ENCODE measurements at places on chromosomes 11 and 22. TPM values are rescaled to one million over a fixed set of nuclear protein-coding genes. Genes with fewer than 3 reads are reported as not detected.

GRCh38 chr22:18110954-18111758 lies 547 bp downstream of the TUBA8 start:
- H3K27me3 ChIP-seq, result no peaks in the 10 kb centered on the region
- H3K4me1 ChIP-seq, result peaks cover 4% of the 10 kb centered on the region
- no peaks in the 10 kb centered on the region for H3K36me3 ChIP-seq
- DNase-seq, result no peak

GRCh38 chr22:37241351-37242142 lies 2.5 kb downstream of the RAC2 start:
- DNase-seq, result no peak
- no peaks in the 10 kb centered on the region for H3K36me3 ChIP-seq
- H3K27ac ChIP-seq, result no peak overlapping the region
- H3K27me3 ChIP-seq, result no peaks in the 10 kb centered on the region
- peak overlapping the region; percentile 15 for H3K4me3 ChIP-seq

- no peaks in the 10 kb centered on the region for H3K27me3 ChIP-seq
- no peak overlapping the region for H3K4me3 ChIP-seq
- DNase-seq, result no peak
- H3K4me1 ChIP-seq, result no peaks in the 10 kb centered on the region
- H3K27ac ChIP-seq, result no peak overlapping the region
Measured at GRCh38 chr22:47780281-47780875, 1017.9 kb downstream of the TBC1D22A start.

DNA sequence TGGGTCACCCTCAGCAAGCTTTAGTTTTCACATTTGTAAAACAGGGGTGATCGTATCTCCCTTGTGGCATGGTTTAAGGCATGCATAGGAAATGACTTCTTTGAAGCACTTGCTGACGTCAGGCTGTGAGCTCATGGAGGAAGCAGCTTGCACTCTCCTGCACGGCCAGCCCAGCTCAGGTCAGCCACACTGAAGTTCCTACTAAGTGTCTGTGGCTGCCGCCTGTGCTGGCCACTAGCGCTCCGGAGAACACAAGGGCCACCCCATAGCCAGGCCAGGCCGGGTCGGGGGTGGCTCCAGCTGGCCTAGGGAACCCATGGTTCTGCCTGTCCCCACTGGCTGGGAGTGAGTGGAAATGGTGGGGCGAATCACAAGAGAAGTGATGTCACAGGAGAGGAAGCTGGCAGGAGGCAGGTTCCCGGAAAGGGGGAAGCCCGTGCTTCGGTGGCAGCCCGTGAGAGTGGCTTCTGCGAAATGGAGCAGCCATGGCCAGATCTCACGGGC lies 28.2 kb downstream of the KCTD17 start:
- H3K27me3 ChIP-seq, result no peaks in the 10 kb centered on the region
- no peaks in the 10 kb centered on the region for H3K4me1 ChIP-seq
- DNase-seq, result peak; percentile 40
- H3K4me3 ChIP-seq, result no peak overlapping the region

- no peak overlapping the region for H3K27ac ChIP-seq
- no peak for DNase-seq
- no peak overlapping the region for H3K4me3 ChIP-seq
Measured at GRCh38 chr11:93025558-93026255, 56.3 kb downstream of the MTNR1B start.

DNA sequence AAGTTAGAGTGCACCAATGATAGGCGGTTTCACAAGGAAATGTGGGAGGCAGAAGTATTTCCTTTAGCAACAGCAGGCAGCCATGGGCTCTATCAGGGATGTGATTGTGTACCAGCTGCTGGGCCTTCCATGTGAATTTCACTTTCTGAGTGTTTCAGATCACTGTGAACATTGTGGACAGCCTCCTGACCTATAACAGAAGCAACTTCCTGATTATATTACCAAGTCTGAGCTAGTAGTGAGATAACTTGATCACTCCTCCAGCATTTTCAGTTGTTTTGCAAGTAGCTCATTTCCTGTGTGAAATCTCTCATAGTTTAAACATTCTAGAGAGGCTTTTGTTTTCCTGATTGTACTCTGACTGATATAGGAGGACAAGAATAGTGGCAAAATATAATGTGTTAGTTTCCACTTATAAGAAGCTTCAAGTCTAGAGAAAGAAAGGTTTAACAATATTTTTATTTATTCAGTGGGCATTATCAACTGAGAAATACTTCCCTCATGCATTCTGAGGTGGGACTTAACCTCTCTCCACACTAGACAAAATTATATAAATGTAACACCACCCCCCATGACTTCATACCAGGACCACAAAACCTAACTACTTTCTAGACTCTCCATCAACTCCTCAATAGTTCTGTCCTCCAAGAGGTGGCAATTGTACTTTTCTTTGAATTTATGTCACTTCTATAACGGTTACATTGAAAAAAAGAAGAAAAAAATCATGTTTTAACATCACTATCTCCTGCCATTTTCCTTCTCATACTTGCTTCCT lies 184.2 kb upstream of the LUZP2 start:
- H3K27me3 ChIP-seq, result no peaks in the 10 kb centered on the region
- H3K36me3 ChIP-seq, result no peaks in the 10 kb centered on the region
- H3K4me3 ChIP-seq, result no peak overlapping the region
- DNase-seq, result no peak
- H3K4me1 ChIP-seq, result no peaks in the 10 kb centered on the region

The FLRT1 gene
- 10.3 TPM for total RNA-seq

The C11orf91 gene
- total RNA-seq, result not detected

The FAT3 gene
- 2.8 TPM for total RNA-seq

The DRD4 gene
- not detected for total RNA-seq

The NOX4 gene
- total RNA-seq, result 125 TPM

GRCh38 chr22:33455036-33455435 lies 396.9 kb upstream of the SYN3 start:
- no peaks in the 10 kb centered on the region for H3K27me3 ChIP-seq
- H3K4me3 ChIP-seq, result no peak overlapping the region
- no peaks in the 10 kb centered on the region for H3K36me3 ChIP-seq
- H3K4me1 ChIP-seq, result no peaks in the 10 kb centered on the region
- no peak for DNase-seq

The ZNF280B gene
- total RNA-seq, result not detected

- H3K4me1 ChIP-seq, result no peaks in the 10 kb centered on the region
- no peaks in the 10 kb centered on the region for H3K36me3 ChIP-seq
- H3K27me3 ChIP-seq, result no peaks in the 10 kb centered on the region
Measured at GRCh38 chr22:35126993-35127392, 61.0 kb downstream of the ISX start.

GRCh38 chr11:44992181-44992582 lies 41.5 kb upstream of the TP53I11 start:
- H3K27me3 ChIP-seq, result no peaks in the 10 kb centered on the region
- H3K4me3 ChIP-seq, result no peak overlapping the region
- DNase-seq, result no peak

DNA sequence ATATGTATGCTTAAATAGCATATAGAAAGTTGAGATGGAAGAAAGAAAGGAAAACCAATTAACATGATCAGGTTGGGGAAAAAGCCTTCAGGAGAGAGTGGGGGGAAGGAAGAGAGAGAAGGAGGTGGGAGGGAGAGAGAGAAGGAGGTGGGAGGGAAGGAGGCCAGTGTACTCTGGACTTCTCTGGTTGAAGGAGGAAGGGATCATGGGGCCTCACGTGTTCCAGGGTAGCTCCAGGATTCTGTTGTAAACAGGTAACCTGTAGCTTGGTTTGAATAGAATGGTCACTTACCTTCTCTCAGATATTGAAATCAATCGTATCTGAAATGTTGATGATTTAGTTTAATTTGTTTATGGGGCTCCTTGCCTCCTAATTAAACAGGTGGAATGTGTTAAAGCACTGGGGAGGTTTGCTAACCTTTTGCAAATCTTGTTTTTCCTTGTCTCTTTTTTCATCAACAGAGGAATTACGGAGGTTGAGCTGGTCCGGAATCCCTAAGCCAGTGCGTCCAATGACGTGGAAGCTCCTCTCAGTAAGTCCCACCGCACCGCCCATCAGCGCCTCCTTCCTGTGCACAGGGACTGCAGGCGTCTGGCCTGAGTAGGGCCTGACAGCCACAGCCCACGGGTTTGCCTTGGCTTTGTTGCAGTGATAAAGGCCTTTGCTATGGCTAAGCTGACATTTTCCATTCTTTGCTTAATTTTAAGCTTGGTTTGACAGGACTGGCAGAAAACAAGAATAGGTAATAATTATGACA lies 115.9 kb downstream of the TBC1D22A start:
- DNase-seq, result no peak
- H3K36me3 ChIP-seq, result no peaks in the 10 kb centered on the region
- H3K27me3 ChIP-seq, result no peaks in the 10 kb centered on the region
- H3K4me1 ChIP-seq, result no peaks in the 10 kb centered on the region
- no peak overlapping the region for H3K27ac ChIP-seq

DNA sequence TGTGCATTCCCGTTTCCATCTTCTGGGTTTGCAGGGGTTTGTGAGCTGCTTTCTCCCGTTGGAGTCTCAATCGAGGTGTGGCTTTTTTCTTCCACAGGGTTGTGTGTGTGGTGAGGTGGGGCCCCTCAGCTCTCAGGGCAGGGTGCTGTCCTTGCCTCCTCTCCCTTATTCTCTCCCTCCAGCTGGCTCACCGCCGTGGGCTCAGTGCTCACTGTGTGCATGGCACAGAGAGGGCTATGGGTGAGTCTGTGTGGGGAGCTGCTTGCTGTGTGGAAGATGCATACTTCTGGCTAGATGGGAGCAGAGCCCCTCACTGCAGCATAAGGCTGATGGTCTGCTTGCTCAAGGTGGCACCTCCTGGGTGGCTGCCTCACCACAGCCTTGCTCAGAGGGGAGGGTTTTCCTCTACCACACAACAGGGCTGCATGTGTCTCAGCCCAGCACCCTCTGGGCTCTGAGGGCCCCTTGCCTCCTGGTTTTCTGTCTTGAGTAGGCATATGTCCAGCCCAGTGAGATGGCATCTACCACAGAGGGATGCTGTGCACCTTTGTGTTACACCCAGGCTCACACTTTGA lies 203.1 kb upstream of the B3GAT1 start:
- H3K27me3 ChIP-seq, result no peaks in the 10 kb centered on the region
- H3K4me3 ChIP-seq, result no peak overlapping the region
- no peak overlapping the region for H3K27ac ChIP-seq
- no peak for DNase-seq
- H3K4me1 ChIP-seq, result no peaks in the 10 kb centered on the region
- H3K36me3 ChIP-seq, result no peaks in the 10 kb centered on the region

The OR51B4 gene
- not detected for total RNA-seq

GRCh38 chr11:62514151-62514550 lies 32.5 kb downstream of the AHNAK start:
- H3K4me1 ChIP-seq, result peaks cover 5% of the 10 kb centered on the region
- no peak for DNase-seq
- peaks cover 53% of the 10 kb centered on the region for H3K36me3 ChIP-seq
- H3K4me3 ChIP-seq, result no peak overlapping the region

GRCh38 chr22:27627444-27627833 lies 174.1 kb downstream of the MN1 start:
- no peak overlapping the region for H3K4me3 ChIP-seq
- H3K4me1 ChIP-seq, result no peaks in the 10 kb centered on the region
- H3K36me3 ChIP-seq, result no peaks in the 10 kb centered on the region
- DNase-seq, result no peak
- no peak overlapping the region for H3K27ac ChIP-seq

The FOXR1 gene
- total RNA-seq, result not detected

- H3K27ac ChIP-seq, result no peak overlapping the region
- no peaks in the 10 kb centered on the region for H3K27me3 ChIP-seq
- peaks cover 74% of the 10 kb centered on the region for H3K36me3 ChIP-seq
- no peak for DNase-seq
- no peak overlapping the region for H3K4me3 ChIP-seq
Measured at GRCh38 chr22:41352058-41352457, 29.7 kb upstream of the TEF start.

GRCh38 chr22:45531441-45532234 lies 29.0 kb downstream of the FBLN1 start:
- DNase-seq, result no peak
- H3K4me3 ChIP-seq, result no peak overlapping the region
- peaks cover 9% of the 10 kb centered on the region for H3K36me3 ChIP-seq
- H3K27ac ChIP-seq, result peak overlapping the region; percentile 54

The ZBTB16 gene
- total RNA-seq, result 344 TPM

- H3K36me3 ChIP-seq, result no peaks in the 10 kb centered on the region
- H3K4me3 ChIP-seq, result no peak overlapping the region
- H3K27ac ChIP-seq, result no peak overlapping the region
Measured at GRCh38 chr11:25485315-25485714, 846.6 kb upstream of the ANO3 start.

- no peak for DNase-seq
- H3K27me3 ChIP-seq, result no peaks in the 10 kb centered on the region
- H3K4me1 ChIP-seq, result no peaks in the 10 kb centered on the region
- no peaks in the 10 kb centered on the region for H3K36me3 ChIP-seq
- H3K27ac ChIP-seq, result no peak overlapping the region
- no peak overlapping the region for H3K4me3 ChIP-seq
Measured at GRCh38 chr22:45664136-45664646, 7.4 kb upstream of the ATXN10 start.

The OR51B2 gene
- total RNA-seq, result not detected

DNA sequence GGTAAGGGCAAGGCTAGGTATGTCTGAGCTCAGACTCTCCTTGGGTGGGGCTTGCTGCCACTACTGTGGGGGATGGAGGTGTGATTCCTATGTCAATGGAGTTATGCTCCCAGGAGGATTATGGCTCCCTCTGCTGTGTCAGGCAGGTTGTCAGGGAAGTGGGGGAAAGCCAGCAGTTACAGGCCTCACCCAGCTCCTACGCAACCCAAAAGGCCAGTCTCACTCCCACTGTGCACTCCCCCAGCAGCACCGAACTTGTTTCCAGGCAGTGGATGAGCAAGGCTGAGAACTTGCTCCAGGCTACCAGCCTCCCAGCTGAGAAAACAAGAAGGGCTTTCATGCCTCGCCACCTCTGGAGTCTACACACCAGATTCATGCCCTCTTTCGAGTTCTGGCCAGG lies 18.2 kb downstream of the C11orf91 start:
- H3K27me3 ChIP-seq, result no peaks in the 10 kb centered on the region
- no peaks in the 10 kb centered on the region for H3K36me3 ChIP-seq
- no peaks in the 10 kb centered on the region for H3K4me1 ChIP-seq
- H3K4me3 ChIP-seq, result no peak overlapping the region

DNA sequence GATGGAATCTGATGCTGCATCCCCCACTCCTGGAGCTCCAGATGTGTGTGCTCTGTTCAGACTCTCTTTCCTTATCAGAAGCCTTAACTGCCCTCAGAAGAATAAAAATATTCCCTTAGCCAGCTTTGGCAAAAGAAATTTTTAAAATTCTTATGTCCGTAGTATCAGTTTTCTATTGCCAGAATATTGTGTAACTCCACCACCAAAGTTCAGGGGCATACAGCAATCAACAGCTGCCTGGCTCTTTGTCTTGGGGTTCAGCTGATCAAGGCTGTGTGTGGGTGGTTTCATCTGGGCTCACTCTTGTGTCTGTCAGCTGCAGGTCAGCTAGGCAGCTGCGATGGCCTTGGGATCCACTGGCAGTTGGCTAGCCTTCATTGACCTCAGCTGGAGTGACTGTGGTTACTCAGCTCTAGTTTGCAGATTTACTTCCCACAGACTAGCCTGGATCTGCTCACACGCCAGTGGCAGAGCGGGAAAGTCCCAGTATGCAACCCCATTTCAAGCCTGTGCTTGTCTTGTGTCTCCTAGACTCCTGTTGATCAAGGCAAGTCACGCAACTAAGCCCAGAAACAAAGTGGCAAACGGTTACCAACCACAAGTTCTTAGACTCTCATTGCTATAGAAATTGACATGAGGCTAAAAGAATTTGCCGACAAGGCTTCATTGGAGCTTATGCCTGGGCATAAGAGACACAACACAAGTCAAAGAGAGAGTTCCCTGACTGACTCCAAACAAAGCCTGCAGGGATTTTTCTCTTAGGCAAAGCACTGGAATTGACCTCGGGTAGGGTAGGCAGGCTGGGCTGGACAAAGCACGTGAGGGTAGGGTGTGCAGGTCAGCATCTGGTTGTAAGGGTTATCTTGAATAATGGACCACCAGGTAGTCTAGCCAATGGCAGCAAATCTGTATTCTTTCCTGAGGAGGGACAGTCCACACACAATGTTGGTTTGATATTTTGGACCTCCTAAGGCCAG lies 7.5 kb downstream of the TMEM138 start:
- no peak for DNase-seq
- peaks cover 63% of the 10 kb centered on the region for H3K36me3 ChIP-seq
- no peak overlapping the region for H3K4me3 ChIP-seq
- H3K27me3 ChIP-seq, result no peaks in the 10 kb centered on the region

Measured in ascending aorta (tissue), 2 donors.